Kidney (tissue), 22 donors: ENCODE measurements at places on chromosomes 4 and X. TPM values are rescaled to one million over a fixed set of nuclear protein-coding genes. Genes with fewer than 3 reads are reported as not detected.

GRCh38 chr4:139419388-139419914 lies 34.5 kb upstream of the RAB33B start:
- DNase-seq, result peak; percentile 25

- DNase-seq, result no peak
Measured at GRCh38 chr4:111323496-111323895, 700.6 kb upstream of the PITX2 start.

DUSP21 gene
- not detected for total RNA-seq

FGF13 gene
- 16.6 TPM for total RNA-seq

NLGN3 gene
- 0.82 TPM for total RNA-seq

GRCh38 chr4:183797445-183798300 lies 107.4 kb upstream of the STOX2 start:
- DNase-seq, result peak; percentile 81

GRCh38 chr4:100098011-100098545 lies 92.2 kb downstream of the DDIT4L start:
- DNase-seq, result no peak

- no peak for DNase-seq
Measured at GRCh38 chrX:34879346-34879745, 63.2 kb upstream of the FAM47B start.

RXFP1 gene
- 1.4 TPM for total RNA-seq
